ENCODE measurements at places on chromosomes 12 and 14.

DNA sequence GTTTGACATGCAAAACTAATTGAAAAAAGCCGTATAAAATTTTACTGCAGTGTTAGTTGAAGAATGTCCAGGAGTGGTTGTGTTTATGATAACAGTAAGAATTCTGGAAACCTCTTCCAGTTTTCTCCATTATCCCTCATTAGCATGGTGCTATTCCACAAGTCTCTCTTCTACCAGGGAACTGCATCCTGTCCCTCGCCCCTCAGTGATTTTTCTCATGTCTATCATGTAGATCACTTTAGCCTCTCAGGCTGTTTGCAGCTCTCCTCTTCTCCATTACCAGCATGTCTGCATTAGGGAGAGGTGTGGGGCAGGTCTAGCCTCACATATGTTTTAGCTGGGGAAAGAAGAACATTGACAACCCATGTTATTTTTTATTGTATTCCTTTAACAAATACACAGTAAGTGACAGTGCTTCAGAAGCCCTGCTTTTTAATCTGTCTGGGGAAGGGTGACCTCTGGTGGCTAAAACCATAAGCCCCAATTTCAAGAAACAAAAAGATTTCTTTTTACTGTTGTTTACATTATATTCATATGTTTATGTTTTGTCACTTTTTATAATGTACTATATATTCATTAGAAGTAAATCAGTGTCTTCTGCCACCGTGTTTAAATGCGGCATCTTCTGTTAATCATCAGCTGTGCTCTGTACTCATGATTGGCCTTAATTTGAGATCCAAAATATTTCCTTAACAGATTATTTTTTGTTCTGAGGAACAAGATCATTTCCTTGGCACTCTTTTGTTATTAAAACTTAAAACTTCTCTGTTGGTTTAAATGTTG lies 70.7 kb downstream of the RASSF8 start:
- no peak for DNase-seq

- no peak for DNase-seq
Measured at GRCh38 chr12:65972149-65972548, 147.9 kb downstream of the HMGA2 start.

DNA sequence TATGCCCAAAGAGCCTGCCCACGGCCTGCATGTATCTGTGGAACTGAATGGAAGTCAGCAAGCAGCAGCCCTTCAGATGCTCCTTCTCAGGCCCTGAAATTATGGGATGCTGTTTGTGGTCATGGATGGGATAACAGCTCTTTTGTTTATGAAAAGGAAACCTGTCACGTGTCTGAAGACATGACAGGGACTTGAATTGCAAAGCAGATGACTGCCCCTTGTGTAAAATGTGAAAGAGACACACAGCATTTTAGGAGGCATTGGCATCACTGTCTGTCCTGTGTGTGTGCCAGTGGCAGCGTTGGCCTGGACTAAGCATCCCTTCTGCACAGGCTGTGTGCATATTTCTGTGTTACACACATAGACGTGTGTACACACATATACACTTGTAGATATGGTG lies 192.1 kb downstream of the VRK1 start:
- DNase-seq, result no peak

DNA sequence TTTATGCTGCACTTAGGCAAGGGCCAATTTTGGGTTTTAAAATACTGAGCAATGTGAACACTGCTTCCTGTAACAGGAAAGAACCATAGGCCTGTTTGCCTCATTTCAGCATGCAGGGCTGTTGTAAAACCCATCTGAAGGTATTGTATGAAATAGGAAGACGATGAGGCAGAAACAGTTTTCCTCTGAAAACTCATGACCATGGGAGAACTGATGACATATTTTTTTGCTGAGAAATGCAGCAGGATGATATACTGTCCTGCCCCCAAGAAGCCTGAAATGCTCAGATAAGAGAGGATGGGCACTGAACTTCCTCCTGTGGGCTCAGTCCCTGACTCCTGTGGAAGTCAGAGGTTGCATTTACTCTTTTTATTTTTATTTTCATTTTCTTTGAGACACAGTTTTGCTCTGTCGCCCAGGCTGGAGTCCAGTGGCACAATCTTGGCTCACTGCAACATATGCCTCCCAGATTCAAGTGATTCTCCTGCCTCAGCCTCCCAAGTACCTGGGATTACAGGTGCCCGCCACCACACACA lies 17.4 kb downstream of the PYGL start:
- no peak for DNase-seq

DNA sequence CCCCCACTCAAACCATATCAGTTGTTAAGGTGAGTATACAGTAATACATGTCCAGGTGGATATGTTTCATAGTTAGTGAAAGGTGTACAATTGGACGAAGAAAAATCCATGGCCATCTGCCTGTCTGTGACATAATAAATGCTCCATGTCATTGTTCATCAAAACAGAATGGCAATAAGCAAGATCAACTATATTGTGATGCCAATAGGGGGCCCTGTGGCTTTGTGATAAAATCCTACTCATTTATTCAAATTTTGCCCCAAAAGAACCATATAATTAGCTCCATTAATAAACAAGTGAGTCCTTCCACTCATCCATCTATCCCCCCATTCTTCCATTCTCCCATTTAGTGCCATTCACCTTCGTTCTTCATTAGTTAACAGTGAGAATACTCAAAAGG lies 102.0 kb downstream of the MGST1 start:
- DNase-seq, result no peak

- no peak for DNase-seq
Measured at GRCh38 chr12:97305651-97306050, 157.0 kb upstream of the RMST start.

DNA sequence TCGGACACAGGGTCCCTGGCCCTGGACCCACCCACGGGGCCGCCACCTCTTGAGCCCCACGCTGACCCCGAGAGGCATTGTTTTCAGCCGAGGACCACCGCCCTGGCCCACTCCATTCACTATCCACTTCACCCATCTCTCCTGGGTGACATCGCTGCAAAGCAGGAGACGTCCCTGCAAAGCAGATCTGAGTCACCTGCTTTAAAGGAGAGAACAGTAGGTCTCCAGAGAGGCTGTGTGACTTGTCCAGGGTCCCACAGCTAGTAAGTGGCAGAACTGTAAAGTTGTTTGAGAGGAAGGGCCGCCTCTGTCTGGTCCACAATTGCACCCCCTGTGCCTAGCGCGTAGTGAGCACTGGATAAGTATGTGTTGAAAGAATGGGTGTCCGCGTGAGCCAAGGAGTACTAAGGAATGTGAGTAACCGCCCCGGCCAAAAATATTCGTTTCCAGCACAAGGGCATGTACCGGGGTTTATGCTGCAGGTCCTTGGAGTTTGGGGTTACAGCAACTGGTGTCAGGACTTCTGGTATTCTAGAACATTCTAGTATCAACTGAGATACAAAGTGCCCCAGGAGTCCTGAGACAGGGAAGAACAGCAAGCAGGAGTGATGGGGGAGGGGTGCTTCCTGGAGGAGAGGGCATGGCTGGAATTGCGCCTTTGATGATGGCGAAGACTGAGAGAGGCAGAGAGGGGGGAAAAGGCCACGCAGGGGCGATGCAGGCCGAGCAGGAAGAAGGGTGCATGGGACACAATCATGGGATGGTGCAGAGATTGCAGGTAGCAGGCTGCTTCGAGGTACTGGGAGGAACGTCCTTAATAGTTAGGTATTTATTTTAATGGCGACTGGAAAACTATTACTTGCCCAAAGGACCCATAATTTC lies 91.1 kb downstream of the SCARB1 start:
- no peak for DNase-seq

- no peak for DNase-seq
Measured at GRCh38 chr14:73729556-73730265, 15.5 kb upstream of the PNMA1 start.

DNA sequence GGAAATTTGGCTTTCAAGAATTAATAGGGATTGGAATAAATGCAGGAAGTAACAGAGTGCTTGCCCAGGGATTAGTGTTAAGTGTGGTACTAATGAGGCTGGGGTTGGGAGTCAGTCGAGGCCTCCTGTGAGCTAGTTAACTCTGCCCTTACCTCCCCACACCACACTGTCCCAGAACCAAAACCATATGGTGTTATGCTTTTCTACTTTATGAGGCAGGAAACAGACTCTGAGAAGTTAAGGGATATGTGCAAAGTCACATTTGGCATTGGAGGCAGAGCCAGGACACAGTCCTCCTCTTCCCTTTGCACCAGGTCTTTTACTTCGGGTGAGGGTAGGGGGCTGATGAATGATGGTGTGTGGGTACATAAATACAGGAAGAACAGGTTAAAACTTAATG lies 41.9 kb downstream of the PELI2 start:
- DNase-seq, result no peak

DNA sequence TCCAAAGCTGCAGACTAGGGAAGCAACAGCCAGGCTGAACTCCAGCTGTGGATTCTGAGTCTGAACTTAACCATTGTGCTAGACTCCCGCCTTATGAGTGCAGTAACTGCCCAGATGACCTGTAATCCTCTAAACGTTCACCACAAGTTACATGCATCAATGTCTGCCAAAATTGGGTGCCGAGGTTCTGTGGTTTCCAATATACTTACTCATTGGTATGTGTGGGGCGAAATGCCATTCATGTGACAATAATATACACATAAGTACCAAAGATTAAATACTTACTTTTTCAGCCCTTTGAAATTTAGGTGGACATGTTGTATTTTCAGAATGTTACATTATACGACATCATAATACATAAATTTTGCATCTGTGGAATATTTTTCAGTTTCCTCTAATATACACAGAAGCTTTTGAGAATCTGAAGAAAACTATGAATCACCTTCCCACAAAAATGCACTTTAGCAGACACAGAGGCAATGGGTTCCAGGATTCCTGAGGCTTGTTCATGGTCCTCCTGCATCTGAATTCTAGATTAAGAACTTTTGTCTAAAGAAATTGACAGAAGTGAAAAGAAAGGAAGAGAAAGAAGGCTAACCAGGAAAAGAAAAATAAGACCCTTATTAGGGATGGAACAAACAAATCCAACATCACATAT lies 31.7 kb downstream of the GRIP1 start:
- DNase-seq, result no peak

GRCh38 chr14:105999361-106000028 lies 473.1 kb downstream of the TMEM121 start:
- DNase-seq, result peak; percentile 77

DNA sequence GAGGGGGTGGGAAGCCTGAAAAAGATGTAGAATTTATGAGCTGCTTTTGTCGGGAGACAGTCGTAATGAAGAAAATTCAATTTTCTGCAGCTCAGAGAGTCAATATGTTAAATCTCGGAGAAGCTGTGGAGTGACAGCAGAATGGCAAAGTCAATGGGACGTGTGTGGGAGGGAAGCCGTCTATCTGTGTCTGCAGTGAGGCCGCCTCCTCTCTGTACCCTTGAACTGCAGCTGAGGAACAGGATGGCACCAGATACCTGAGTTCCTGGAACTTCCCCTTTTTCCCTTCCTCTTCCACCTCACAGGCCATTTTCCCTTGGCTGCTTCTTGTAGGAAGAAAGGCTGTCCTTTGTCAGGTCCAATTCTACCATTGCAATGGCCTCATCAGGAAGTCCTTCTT lies 9.3 kb upstream of the CALCOCO1 start:
- DNase-seq, result no peak

- peak; percentile 31 for DNase-seq
Measured at GRCh38 chr14:96038920-96039632, at the start of gene C14orf132. TSS of gene C14orf132 (plus strand) at chr14:96039362. CDS start at chr14:96039501, 139 bp downstream.

GRCh38 chr12:94305130-94305957 lies 154.3 kb downstream of the CEP83 start:
- DNase-seq, result no peak

GRCh38 chr14:55316564-55316963 lies 45.3 kb downstream of the FBXO34 start:
- no peak for DNase-seq

DNA sequence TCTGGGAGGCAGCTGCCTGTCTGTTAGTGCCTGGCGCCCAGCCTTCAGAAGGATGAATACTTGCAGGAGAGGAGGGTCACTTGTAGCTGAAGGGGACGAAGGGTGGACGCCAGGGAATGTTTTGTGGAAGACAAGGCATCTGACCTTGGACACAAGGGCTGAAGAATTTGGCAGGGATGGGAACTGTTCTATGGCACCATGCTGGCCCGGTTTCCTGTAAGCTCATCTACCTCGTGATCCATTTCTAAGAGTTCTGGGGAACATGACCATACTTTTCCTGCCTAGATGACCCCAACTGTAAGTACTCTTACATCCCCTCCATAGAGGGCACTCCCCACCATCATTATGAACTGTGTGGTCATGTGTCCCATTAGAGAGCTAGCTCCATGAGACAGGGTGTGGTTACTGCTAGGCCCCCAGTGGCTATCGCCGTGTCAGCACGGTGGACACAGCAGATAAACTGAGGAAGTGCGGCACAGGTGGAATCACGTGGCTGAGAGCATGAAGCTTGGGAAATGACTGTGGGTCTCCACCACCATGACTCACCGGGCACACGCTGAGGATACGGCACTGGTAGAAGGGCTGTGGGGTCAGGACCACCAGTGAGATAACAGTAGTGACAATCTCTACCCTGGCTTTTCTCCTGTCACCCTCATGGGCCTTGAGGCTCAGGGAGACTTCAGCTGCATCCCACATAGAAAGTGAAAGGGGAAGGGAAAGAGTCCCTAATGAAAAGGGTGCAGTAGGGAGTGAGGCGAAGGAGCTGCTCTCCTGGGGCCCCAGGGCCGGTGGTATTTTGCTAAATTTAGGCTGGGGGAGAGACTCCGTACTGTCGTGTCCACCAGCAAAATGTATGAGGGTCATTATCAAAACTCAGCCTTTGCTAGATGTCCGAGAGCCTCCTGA lies 252.6 kb downstream of the FOXN3 start:
- no peak for DNase-seq

GRCh38 chr12:95385246-95386035 lies 88.5 kb upstream of the METAP2 start:
- no peak for DNase-seq

DNA sequence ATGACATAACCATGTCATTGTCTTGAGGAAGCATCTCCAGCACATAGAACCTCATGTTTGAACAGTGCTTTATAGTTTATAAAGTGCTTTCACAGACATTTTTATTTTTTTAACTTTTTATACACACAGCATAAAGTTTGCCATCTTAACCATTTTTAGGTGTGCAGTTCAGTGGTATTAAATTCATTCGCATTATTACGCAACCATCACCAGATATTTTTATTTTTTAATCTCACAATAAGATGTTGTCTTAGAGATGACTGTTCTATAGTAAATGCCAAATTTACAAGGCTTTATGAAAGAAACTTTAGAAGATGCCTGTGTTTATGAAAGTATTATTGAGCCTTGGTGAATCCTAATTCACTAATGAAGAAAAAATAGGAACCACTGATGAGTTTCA lies 19.9 kb downstream of the CYP46A1 start:
- DNase-seq, result no peak
